ENCODE measurements at places on chromosomes 7 and 10.

DNA sequence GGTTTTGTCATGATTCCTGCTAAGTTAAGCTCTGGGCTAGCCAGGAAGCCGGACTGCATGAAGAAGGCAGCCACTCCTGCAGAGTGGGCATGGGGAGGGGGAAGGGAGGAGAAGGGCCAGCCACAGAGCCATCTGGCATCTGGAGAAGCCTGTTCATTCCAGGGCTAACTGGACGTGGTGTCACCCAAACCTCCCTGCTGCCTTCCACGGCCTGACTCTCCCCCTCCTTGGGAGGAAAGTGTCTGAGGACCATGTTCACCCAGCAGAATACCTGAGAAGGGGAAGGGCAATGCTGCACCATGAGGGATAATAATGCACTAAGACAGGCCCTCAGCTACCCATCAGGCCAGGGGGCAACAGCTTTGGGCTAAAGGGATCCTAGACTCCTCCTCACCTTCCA is 15.4 kb downstream of the AQP1 start:
- DNase-seq = no peak

DNA sequence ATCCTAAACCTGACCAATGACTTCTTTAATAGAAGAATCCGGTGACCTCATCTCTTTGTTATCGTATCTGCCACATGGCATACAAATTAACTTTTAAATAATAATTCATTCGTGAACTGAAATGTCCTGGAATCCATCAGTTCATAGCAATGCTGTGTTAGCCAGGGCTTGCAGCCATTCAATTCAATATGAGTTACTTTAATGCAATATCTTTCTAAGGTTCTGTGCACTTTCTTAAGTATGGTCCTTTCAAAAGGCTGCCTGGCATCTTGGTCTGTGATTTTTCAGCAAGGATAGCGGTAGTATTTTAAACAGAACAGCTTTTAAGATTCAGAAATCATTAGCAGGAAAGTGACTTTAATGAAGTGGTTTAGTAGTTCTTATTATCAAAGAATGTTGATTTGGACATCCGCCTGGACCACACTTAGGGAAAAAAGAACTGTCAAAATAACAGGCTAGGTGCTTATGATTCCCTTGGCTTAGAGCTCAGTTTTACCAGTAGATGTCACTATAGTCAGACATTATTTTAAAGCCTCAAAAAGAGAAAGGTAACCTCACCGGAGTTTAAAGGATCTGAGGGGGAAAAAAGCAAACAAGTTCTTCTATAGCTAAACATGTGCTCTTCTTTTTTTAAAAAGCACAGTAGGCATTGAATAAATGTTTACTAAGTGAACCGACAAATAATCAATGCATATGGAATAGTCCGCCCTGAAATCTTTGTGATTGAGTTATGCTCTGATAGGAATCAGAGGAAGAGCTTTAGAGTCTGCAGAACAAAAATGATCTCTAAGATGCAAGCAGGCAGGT is 22.7 kb downstream of the SLC35G1 start:
- no peak for DNase-seq

GRCh38 chr7:39703144-39703543 is 79.8 kb downstream of the RALA start:
- DNase-seq = no peak

GRCh38 chr10:132048294-132048667 is 17.5 kb upstream of the JAKMIP3 start:
- DNase-seq = no peak

- peak; percentile 38 for DNase-seq
Observed at GRCh38 chr7:128869138-128869943, 6.7 kb downstream of the ATP6V1F start.

DNA sequence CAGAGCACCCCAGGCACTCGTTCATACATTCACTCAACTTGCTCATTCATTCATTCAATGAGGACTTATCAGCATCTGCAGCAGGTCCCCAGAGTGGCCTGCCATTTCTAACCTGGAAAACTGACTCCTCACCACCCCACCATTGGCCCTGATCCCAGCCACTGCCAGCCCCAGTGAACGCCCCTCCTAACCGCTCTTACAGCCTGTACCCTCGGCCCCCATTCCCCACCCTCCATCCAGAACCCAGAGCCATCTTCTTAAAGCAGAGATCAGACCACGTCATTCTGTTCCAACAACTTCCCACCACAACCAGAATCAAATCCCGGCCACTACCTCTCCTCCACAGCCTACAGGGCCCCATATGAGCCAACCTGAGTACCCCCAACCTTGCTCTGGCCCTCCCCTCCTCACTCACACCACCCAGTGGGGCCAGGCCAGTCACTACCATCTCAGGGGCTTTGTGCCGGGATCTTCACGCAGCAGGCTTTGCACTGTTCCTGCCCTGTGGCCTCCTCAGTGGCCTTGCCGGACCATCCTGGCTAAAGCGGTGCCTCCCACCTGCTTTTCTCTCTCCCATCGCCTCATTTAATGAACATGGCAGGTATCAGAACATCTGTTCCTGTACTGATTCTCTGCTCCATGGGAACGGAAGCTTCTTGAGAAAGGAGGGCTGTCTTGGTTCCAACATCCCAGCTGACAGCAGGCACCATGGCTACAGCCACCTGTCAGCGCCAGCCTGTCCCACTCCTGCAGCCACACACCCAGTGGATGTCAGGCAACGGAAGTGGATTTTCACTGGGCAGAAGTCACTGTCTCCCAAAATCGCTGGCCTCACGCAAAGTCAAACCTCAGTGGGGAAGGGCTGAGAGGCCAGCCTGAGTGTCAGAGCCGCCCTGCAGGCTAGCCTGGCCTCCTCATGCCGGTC is 45.4 kb downstream of the FAM53B start:
- no peak for DNase-seq

DNA sequence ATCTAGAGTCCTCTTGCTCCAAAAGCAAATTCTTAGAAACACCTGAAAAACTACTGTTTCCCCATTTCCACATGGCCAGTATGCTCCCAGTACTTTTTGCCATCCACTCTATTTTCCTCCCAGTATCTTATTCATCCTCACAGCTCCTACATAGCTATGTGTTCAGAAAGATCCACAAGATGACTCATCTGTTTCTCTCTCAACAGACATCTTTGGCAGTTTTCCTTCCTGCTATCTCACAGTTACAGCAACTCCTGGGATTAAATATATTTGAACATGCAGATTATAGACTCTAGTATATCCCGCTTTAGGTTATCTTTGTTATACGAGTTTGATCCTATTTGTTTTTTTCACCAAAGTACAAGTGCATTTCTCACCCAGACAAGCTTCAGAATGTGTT is 675.6 kb upstream of the POT1 start:
- no peak for DNase-seq

DNA sequence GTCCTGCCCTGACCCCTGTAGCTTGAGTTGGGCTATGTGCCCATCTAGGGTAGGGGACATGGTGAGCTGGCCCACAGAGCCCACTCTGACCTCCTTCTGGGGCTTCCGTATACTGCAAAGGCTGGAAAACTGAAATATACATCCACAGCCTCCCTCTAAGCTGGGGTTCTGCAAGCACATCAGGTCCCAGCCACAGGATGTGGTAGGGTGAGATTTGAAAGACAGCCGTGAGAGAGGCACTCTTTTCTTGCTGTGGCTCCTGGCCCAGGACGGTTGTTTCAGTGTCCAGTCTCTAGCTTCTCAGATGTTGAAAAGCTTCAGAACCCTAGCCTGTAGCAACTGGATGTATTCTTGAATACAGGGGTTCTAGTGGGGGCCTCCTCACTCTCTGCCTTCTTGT is 60.1 kb upstream of the ADRB1 start:
- DNase-seq = no peak

DNA sequence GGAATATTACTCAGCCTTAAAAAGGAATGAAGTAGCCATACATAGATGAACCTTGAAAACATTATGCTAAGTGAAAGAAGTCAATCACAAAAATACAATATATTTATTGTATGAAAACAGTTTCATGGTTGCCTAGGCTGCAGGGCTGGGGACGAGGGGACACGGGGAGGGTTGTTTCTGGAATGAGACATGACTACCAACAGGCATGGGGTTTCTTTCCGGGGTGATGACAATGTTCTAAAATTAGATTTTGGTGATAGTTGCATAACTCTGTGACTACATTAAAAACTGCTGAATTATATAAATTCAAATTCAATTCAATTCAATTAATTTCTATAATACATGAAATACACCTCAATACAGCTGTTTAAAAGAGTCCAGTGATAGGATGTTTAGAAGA is 88.0 kb downstream of the ARHGAP22 start:
- no peak for DNase-seq

DNA sequence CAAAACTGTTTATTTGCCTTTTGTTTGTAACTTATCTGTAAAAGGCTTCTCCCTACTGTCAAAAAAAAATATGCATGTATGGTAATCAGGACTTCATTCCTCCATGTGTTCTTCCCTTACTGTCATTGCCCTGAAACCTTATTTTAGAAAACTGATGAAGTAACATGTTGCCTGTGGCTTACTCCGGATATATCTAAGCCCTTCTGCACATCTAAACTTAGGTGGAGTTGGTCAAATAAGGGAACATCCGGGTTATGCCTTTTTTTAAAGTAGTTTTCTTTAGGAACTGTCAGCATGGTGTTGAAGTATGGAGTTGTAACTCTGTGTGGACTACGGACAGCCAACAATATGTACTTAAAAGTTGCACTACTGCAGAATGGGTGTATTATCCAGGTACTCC is 6.2 kb downstream of the SAR1A start:
- DNase-seq = no peak

GRCh38 chr10:87794285-87794684 is 23.7 kb downstream of the ATAD1 start:
- DNase-seq = no peak

GRCh38 chr10:34112171-34112782 is 702.8 kb downstream of the PARD3 start:
- no peak for DNase-seq

GRCh38 chr7:129480674-129481363 is 21.5 kb upstream of the SMKR1 start:
- DNase-seq = no peak

DNA sequence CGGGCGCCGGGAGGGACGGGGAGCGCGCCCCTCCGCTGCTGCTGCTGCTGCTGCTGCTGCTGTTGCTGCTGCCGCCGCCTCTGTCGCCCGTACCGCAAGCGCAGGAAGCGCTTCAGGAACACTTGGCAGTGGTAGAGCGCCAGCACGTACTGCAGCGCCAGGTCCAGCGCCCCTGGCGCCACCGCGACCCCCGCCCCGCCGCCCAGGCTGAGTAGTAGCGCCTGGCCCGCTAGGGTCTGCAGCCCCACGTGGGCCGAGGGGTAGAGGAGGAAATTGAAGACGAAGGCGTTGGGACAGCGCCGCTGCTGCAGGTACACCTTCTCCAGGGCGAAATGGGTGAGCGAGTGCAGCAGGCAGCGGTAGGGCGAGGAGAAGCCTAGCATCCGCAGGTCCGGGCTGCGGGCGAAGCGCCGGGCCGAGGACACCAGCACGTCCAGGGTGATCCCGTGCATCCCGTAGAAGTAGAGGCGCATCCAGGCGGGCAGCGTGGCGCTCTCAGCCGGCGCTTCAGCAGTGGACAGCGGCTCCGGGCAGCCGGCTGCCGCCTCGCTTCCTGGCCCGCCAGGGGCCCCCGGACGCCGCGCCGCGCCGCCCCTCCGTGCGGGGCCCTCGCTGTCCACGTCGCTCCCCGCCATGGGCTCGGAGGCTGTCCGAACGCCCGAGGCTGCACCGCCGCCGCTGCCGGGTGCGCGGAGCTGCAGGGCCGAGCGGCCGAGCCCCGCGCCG is at the start of gene TMEM229A:
TMEM229A (minus strand) TSS at position 699 of the 726 bp plus-strand sequence; CDS start at position 635, 64 bp downstream.
- no peak for DNase-seq

DNA sequence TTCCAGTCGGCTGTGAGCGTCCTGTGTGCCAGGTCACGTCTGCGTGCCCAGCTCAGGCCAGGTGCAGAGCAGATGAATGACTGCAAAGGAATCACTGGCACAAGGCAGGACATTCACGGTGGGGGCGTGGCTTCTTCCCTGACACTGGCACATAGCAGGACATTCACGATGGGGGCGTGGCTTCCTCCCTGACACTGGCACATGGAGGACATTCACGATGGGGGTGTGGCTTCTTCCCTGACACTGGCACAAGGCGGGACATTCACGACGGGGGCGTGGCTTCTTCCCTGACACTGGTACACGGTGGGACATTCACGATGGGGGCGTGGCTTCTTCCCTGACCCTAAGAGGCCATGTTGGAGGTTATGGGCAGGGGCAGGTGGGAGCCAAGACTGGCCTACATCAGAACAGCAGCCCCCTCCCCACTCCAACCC is 64.3 kb downstream of the MYL10 start:
- DNase-seq = no peak

GRCh38 chr7:90155206-90155605 is 937 bp downstream of the STEAP1 start:
- DNase-seq = no peak

GRCh38 chr10:52778511-52779392 is 6.2 kb upstream of the MBL2 start:
- DNase-seq = no peak

DNA sequence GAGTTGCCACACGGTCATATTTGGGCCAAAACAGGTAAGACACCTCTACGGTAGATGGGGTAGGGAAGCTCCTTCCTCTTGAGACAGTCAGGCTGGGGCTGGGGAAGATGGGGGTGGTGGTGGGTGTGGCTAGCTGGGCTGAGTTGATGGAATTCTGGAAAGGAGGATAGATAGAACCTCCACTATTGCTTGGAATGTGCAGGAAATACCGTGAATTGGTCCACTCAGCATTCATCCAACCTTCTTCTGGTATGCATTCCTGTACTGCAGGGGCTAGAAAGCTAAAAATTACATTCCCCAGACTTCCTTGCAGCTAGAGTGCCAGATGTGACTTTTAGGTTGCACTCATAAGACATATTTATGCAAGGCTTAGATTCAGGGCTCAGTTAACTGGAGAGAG is 24.8 kb downstream of the TLX1 start:
- no peak for DNase-seq

DNA sequence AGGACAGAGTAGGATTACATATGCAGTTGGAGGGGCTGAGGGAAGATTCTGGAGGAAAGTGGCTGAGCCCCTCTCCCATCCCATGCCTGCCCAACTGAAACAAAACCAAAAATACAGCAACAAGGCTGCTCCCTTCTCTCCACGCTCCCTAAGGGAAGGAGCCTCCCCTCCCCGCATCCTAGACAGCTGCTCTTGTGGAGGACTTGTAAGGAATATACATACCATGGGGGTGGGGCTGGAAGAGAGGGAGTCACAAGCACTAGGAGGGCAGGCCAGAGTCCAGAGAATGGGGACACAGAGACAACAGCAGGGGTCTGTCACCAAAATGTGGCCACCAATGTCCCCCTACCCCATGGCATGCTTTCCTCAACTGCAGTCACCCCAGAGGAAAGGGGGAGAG is 13.2 kb downstream of the LDB1 start:
- DNase-seq = no peak

- DNase-seq = no peak
Observed at GRCh38 chr7:83613232-83613631, 35.7 kb downstream of the SEMA3E start.

GRCh38 chr10:62270020-62270419 is 1.4 kb upstream of the RTKN2 start:
- no peak for DNase-seq

GRCh38 chr7:106260136-106260561 is 24.6 kb downstream of the NAMPT start:
- DNase-seq = no peak

DNA sequence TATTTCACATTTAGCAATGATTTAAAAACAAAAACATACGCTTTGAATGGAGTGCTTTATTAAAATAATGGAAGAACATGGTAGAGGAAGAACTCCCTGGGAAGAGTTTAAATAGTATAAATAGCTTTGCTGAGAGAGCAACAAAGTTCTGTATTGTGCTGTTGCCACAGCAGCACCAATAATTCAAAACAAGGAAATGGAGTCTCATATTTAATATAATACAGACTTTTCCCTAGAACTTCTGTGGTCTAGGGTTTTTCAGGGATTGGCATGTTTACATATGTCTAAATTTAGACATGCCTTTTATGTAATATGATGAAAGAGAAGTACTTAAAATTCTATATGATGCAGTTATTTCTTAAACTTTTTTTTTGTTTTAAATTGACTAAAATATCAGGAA is 217.2 kb upstream of the HDAC9 start:
- no peak for DNase-seq

Data from stimulated activated CD4-positive, alpha-beta T cell treated with anti-CD3 and anti-CD28 coated beads, TNF-alpha, amount 100 ng/mL, for 4 hours (primary cell).